SW 1271 (cell line): ENCODE measurements at places on chromosomes 3 and 15.

DNA sequence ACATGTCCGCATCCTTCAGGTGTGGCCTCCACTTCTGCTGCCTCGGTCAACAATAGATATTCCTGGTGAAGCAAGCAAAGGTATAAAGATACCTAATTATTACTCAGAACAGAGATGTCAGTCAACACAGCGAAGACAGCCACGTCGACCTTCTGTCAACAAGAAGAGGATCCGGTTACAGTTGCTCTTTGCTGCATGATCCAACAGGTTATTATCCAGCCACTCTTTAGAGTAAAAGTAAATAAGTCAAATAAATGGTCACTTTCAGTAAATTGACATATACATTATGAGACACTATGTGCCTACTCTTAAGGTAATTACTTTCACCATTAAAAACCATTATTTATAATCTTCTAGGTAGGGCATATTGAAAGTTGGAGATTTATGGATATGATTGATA is 356.8 kb upstream of the ATP11B start:
- no peak for DNase-seq

GRCh38 chr15:51558411-51558810 is 64.2 kb downstream of the DMXL2 start:
- no peak for DNase-seq

DNA sequence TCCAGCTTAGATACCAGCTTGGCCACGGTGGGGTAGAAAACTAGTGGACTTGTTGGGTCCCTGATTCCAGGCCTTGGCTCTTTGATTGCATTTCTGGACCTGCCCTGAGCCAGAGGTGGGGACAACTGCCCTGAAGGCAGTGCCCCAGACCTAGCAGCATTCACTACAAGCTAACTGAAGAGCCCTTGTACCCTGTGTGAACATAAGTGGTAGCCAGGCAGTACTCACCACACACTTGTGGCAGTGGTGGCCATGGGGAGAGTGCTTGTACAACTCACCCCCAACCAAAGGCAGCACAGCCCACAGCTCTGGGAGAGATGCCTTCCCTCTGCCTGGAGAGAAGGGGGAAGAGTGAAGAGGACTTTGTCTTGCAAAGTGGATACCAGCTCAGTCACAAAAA is 177.3 kb upstream of the NAALADL2 start:
- no peak for DNase-seq

GRCh38 chr3:127677541-127678314 is 5.0 kb downstream of the ABTB1 start:
- DNase-seq = no peak

GRCh38 chr3:88879905-88880304 is 227.5 kb upstream of the EPHA3 start:
- no peak for DNase-seq

DNA sequence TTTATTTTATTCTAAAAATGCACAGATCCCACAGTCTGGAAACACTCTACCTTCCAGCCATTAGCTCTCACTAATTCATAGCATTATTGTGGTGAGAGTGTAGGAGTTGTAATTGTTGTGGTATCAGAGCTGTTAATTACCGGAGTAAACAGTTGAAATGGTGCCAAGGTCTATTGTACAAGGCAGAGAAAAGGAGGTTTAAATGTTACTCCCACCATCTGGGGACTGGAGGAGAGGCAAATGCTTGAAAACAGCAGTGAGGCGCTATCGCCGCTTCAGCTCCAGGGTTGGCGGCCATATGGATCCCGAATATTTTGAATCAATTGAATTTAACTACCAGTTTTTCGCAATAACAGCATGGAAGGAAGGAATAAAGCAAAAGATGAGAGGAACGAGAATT is 113.1 kb upstream of the C15orf61 start:
- no peak for DNase-seq

GRCh38 chr15:53936137-53936536 is 42.1 kb upstream of the UNC13C start:
- DNase-seq = no peak

- DNase-seq = no peak
These were observed 19.6 kb downstream of the ATG7 start for GRCh38 chr3:11291808-11292207.

- no peak for DNase-seq
These were observed 82.0 kb upstream of the MYRIP start for GRCh38 chr3:39727415-39727814.

- DNase-seq = no peak
These were observed 471.9 kb upstream of the FRG2C start for GRCh38 chr3:75192146-75192616.

GRCh38 chr15:25830844-25831451 is 32.2 kb downstream of the ATP10A start:
- no peak for DNase-seq

GRCh38 chr3:129058441-129059200 is 2.0 kb upstream of the GP9 start:
- DNase-seq = no peak

DNA sequence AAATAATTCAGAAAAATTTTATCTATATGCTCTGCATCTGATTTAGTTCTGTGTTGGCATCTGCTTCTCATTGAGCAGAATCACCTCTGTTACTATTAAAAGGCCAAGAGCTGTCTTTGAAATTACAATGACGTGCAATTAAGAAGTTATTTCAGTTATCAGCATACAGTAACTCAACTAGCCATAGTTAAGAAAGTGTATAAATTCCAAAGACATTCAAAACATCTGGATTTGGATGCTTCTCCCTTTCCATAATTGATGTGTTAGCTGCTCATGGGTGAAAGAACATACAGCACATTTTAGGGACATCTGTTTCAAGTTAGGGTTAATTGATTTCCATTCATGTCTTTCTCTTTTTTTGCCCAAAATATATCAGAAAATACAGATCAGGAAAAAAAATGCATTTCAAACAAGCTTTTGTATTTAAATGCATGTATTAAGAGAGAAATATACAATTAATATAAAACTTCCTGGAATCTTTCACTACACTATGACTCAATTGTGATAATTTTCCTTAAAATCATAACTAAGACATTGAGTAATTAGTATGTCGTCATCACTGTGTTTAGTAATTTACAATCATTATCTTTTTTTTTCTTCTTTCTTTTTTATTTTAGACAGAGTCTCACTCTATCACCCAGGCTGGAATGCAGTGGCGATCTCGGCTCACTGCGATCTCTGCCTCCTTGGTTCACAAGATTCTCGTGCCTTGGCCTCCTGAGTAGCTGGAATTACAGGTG is 82.7 kb upstream of the MBNL1 start:
- DNase-seq = no peak

DNA sequence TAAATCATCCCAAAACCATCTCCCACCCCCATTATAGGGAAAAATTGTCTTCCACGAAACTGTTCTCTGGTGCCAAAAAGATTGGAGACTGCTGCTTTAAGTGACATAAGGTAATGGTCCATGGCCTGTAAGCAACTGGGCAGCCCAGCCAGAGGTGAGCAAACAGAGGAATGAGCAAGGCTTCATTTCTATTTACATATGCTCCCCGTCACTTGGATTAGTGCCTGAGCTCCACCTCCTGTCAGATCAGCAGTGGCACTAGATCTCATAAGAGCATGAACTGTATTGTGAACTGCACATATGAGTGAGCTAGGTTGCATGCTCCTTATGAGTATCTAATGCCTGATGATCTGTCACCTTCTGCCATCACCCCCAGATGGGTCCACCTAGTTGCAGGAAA is 1159.8 kb upstream of the ALCAM start:
- no peak for DNase-seq

- DNase-seq = no peak
These were observed 254.3 kb upstream of the LRRC3B start for GRCh38 chr3:26368312-26368711.

GRCh38 chr3:128416578-128417211 is 50.0 kb downstream of the DNAJB8 start:
- DNase-seq = peak; percentile 88

- DNase-seq = peak; percentile 37
These were observed 16.2 kb upstream of the VILL start for GRCh38 chr3:37974121-37975083.
